ENCODE measurements at places on chromosomes 5 and 9.
A peak's percentile ranks its signal among the peaks of the same experiment; 100 is the strongest.

- no peak for DNase-seq
These were observed 79.6 kb upstream of the GRHPR start for GRCh38 chr9:37342895-37343294.

GRCh38 chr5:17879276-17879675 lies 245.0 kb downstream of the TAF11L14 start:
- DNase-seq = no peak

DNA sequence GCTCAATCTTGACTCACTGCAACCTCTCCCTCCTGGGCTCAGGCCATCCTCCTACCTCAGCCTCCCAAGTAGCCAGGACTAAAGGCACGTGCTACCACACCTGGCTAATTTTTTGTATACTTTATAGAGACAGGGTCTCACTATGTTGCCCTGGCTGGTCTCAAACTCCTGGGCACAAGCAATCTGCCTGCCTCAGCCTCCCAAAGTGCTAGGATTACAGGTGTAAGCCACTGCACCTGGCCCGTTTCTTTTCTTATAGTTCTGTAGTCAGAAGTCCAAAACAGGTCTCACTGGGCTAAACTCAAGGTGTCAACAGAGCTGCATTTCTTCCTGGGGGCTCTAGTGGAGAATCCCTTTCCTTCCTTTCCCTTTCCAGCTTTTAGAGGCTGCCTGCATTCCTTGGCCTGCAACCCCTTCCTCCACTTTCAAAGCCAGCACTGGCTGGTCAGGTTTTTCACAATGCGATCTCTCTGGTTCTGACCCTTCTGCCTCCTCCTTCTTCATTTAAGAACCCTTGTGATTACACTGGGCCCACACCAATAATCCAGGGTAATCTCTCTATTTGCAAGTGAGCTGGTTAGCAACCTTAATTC lies 16.3 kb downstream of the IRF1 start:
- peak; percentile 1 for DNase-seq

GRCh38 chr9:74762950-74763349 lies 124.8 kb downstream of the TRPM6 start:
- no peak for DNase-seq

- no peak for DNase-seq
These were observed 104.7 kb downstream of the EFNA5 start for GRCh38 chr5:107565791-107566767.

- no peak for DNase-seq
These were observed 459.8 kb downstream of the ARHGEF28 start for GRCh38 chr5:74085782-74086181.
